Right renal cortex interstitium (tissue), 3 donors: ENCODE measurements at places on chromosomes 2 and 18. TPM values are rescaled to one million over a fixed set of nuclear protein-coding genes. Genes with fewer than 3 reads are reported as not detected.

The CGREF1 gene
- polyA plus RNA-seq, result 5.3 TPM

The TXNDC2 gene
- polyA plus RNA-seq, result not detected

The UGT1A10 gene
- polyA plus RNA-seq, result not detected

The RNPEPL1 gene
- 21.0 TPM for polyA plus RNA-seq

The GPC1 gene
- polyA plus RNA-seq, result 26.5 TPM

The TRIM43 gene
- polyA plus RNA-seq, result 0.60 TPM

The SH3RF3 gene
- polyA plus RNA-seq, result 4.5 TPM

- DNase-seq, result no peak
Measured at GRCh38 chr2:238720232-238720672, 127.6 kb upstream of the TWIST2 start.

DNA sequence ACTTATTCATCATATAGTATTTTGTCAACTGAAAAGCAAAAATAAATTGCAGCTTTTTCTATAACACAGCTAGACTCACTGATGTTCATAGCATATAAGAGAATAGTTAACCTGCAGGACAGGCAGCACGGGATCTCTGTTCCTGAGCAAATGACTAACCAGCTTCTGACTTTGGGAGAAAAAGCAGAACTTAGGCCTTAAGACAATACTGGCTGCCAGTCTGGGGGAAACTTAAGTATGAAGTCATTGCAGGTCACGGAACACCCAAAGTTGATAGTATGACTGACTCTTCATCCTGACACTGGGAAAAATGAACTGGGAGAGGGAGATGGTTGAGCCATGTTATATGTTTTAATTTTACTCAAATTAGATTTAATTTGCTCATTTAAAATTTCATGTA, 113.0 kb downstream of the DPP4 start:
- no peak for DNase-seq

DNA sequence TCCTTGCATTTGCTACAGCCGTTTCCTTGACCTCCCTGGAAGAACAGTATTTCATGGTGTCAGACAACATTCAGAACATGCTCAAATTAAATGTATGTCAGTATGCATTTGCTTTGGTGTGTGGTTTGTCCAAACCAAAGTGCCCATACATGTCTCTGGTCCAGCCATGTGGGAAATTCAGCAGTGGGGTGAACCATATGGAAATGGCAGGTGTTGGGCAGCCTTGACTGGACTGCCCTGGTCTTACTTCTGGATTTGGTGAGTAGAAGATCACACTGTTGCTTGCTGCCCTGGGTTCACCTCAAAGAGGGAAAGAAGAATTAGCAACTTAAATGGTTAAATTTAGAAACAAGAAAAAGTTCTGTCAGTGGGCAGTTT, 84.5 kb downstream of the MSH2 start:
- no peak for DNase-seq

- DNase-seq, result no peak
Measured at GRCh38 chr2:84741182-84741822, 139.6 kb downstream of the TRABD2A start.

- DNase-seq, result no peak
Measured at GRCh38 chr2:239095460-239096081, 247.7 kb downstream of the TWIST2 start.

- peak; percentile 54 for DNase-seq
Measured at GRCh38 chr2:171160119-171160955, at the start of gene TLK1. TSS of gene TLK1 (minus strand) at chr2:171160893. CDS start at chr2:171160428, 465 bp downstream.

DNA sequence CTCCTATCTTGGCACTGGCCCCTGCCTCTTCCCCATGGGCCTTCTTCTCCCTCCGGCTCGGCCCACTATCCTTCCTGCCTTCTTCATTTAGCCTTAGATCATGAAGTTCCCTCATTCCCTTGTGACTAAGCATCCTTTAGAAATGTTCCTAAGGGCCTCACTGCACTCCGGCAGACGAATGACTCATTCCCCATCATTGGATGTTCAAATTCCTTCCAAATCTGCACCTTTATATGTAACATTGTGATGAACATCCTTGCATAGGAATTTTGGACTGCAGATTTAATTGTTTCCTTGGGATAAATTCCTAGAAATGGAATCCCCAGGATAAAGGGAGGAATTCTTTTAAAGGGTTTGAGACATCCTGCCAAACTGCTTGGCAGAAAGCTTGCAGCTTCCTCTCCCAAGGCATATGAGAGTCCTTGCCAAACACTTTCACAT, 19.0 kb downstream of the CRACDL start:
- no peak for DNase-seq

DNA sequence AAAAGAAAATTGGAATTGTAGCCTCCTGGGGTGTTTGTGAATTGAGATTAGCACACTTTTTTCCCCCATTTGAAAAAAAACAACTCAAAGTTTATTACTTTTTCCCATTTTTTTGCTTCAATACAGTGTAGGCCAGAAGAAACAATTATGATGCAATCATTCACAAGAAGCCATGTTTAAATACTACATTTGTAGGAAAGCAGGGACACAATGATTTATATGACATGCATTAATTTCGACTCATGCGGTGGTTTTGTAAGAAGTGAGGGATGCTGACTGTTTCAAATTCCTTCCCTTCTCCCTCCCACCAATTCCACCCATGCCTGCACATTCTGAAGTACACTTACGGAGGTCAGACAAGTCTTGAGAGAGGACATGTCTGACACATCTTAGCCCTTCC, 774.2 kb upstream of the FSHR start:
- DNase-seq, result no peak

DNA sequence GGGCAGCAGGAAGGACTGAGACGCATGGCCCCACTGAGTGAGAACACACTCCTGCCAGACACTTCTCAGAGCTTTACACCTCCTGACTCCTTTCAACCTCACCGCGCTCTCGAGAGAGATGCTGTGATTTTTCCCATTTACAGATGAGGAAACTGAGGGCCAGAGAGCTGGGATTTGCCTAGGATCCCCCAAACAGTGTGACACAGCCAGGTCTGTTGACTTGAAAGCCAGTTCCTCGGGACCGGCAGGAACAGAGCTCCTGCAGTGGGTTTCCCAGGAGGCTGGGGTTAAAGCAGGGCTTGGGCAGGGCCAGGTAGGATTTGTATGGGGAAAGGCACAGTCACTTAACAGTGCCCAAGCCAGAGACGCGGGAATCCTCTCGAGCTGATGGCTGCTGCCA, 81.9 kb downstream of the STPG4 start:
- DNase-seq, result no peak

- DNase-seq, result no peak
Measured at GRCh38 chr2:68932402-68932801, 20.3 kb downstream of the GKN2 start.

GRCh38 chr2:168635065-168635577, 167.3 kb upstream of the NOSTRIN start:
- peak; percentile 73 for DNase-seq

GRCh38 chr2:46470114-46470628, 9.2 kb upstream of the TMEM247 start:
- DNase-seq, result no peak

DNA sequence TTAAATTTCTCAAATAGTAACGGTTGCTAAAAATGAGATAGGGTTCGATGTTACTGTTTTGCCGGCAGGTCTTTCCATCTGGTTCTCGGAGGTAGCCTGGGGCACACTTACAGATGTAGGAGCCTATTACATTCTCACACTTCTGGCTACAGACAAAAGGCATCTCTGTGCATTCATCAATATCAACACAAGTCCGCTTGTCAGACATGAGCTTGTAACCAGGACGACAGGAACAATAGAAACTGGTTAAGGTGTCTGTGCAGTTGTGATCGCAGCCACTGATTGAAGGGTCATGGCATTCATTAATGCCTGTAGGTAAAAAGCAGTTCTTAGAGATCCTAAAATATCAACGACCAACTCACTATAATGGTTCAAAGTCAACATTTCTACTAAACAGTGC, 116.3 kb downstream of the DHRS9 start:
- no peak for DNase-seq

DNA sequence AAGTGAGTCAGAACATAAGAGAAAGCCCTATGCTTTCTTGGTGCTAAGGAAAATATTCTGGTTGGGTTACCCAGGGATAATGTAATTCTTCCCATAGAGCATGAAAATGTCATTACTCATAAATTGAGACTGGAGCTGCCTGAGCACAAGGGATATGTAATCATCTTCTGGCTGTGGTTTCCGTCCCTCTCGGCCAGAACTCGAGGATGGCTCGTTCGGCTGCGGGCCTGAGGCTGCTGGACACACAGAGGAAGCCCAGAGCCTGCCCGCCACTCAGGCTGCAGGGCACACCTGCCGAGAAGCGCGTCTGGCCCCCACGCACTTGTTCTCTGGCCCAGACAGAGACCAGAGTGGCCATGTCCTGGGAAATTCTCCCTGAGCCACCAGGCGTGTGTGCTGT, 104.9 kb downstream of the ASAP2 start:
- no peak for DNase-seq

DNA sequence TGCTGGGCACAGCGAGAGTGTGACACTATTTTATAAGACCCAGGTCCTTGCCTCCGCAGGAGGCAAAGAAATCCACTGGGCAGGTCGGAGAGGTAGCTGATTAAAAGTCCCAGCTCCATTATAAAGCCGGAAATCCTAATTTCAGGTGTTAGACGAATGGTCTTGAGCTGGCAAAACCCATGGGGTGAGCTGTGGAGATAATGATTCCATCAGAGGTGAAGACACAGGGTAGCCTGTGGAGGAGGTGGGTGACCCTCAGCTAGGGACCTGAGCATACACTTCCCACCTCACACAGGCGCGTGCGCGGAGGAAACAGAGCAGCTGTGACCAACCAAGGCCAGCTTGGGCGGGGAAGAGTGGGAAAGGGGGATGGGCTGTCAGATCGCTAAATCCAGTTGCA, 201.7 kb upstream of the CXCR4 start:
- no peak for DNase-seq

DNA sequence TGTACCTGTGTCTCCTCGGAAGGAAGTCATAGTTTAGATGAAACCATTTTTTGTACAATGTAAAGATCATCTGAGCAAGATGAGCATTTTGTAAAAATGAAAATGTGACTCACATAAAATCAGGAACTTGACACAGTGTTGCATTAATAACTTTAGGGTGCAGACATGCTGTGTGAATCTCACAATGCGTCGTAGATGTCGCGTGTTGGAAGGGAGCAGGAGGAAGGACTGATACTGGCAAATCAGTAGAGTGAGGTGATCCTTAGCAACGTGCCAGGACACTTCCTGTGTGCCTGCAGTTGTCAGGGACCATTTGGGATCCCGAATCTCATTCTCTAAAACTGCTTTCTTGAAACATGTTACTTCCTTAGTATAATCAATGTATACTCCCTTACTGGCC, 103.1 kb downstream of the SH3BP4 start:
- no peak for DNase-seq
